ENCODE measurements at places on chromosomes 6 and 20. TPM values are rescaled to one million over a fixed set of nuclear protein-coding genes. Genes with fewer than 3 reads are reported as not detected.

- peak; percentile 57 for DNase-seq
Observed at GRCh38 chr20:51700809-51701285, 67.3 kb downstream of the ATP9A start.

The SAMD10 gene
- 13.3 TPM for total RNA-seq

The MAP3K5 gene
- 16.6 TPM for total RNA-seq

GRCh38 chr6:137734875-137735182, 132.2 kb upstream of the TNFAIP3 start:
- DNase-seq = no peak

GRCh38 chr6:112307707-112308106, 39.4 kb upstream of the RFPL4B start:
- peak; percentile 7 for DNase-seq

- DNase-seq = no peak
Observed at GRCh38 chr6:27136077-27136644, 111.3 kb upstream of the PRSS16 start.

The DDX43 gene
- not detected for total RNA-seq

The GINS1 gene
- total RNA-seq = 29.9 TPM

DNA sequence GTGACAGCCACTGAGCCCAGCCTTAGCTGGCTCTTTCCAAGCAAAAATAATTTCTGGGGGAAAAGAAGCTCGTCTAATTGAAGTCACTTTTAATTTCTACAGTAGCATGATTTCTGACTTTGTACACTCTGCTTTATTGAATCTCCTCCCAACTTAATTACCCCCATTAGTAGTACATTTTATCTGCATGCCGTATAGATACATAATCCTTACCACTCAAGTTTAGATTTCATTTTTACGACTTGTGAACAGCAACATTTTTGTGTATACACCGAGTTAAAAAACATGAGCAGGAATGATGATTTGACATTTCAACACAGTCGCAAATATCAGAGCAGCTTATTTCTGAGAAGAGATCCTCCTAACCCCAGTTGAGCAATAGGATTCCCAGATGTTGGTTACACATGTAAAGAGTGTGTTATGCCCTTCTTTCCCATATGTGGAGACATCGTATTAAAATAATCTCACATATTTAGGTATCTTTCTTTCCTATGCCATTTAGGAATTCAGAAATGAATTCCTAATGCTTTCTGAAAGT, 127.3 kb upstream of the MTHFD1L start:
- no peak for DNase-seq

GRCh38 chr20:62777528-62777830, 18.8 kb upstream of the MRGBP start:
- no peak for DNase-seq

DNA sequence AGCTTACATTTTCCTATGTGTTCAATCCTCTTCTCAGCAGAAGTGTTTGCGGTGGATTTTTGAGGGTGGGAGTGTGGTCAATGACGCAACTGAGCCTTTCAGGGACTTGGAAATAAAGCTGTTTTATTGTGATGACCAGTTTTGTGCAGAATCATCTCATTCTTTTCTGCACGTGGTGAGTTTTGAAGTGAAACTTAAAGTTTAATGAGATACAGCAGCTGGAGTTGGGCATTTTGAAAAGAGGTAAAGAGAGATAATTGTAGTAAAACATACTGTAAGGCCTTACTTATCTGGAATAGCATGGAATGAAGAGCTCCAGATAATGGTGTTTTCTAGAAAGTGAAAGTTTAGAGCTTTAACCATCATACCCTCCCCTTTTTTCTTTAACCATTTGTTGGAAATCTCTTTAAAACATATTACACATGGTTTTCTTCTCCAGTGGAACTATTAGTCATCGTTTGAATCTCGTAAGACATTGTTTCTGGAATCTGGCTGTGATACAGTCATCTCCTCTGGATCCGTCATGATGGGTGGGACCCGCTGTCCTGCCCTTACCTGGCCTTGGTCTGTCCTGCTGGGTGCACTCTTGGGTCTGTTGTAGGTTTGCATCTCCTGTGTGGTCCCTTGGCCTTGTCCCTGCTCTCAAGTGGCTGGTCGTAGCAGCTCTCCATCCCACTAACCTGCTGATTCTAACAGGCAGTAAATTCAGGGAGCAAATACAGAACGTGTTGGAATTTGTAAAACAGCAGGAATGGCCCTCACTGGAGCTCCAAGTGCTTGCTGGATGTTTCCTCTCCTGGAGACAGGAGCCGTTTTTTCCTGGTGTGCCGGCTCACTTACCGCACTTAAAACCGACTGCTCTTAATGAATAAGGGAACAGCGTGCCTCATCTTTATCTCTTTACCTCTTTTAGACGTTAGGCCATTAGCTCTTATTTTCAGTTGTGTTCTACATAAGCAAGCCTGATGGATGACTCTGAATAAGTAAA, 29.8 kb downstream of the UST start:
- no peak for DNase-seq

DNA sequence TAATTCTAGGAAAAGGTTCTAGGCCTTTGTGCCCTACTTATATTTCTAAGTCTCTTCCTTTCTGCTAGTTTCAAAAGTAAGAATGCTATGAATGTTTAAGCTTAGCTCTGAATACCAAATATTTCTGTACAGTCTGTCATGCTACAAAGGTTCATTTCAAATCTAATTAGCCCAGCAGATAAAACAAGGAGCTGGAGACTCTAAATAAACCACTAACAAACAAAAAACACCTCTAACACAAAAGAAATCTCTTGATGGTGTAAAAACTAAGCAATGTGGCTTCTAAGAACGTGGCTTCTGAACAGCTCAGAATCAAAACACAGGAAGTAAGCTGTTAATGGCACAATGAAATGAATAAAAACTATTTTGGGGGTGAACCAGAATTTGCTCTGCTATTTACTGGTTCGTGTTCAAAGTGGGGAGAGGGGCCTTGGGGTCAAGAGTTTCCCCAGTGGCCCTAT, 198.3 kb downstream of the BCAS1 start:
- DNase-seq = peak; percentile 64

GRCh38 chr6:106510090-106510970, 119.0 kb downstream of the RTN4IP1 start:
- peak; percentile 92 for DNase-seq

The IL20RA gene
- not detected for total RNA-seq

The TDRD6 gene
- total RNA-seq = 4.5 TPM

The OPRM1 gene
- not detected for total RNA-seq

The LAMA4 gene
- not detected for total RNA-seq

GRCh38 chr6:164014346-164015087, 600.0 kb downstream of the QKI start:
- no peak for DNase-seq

DNA sequence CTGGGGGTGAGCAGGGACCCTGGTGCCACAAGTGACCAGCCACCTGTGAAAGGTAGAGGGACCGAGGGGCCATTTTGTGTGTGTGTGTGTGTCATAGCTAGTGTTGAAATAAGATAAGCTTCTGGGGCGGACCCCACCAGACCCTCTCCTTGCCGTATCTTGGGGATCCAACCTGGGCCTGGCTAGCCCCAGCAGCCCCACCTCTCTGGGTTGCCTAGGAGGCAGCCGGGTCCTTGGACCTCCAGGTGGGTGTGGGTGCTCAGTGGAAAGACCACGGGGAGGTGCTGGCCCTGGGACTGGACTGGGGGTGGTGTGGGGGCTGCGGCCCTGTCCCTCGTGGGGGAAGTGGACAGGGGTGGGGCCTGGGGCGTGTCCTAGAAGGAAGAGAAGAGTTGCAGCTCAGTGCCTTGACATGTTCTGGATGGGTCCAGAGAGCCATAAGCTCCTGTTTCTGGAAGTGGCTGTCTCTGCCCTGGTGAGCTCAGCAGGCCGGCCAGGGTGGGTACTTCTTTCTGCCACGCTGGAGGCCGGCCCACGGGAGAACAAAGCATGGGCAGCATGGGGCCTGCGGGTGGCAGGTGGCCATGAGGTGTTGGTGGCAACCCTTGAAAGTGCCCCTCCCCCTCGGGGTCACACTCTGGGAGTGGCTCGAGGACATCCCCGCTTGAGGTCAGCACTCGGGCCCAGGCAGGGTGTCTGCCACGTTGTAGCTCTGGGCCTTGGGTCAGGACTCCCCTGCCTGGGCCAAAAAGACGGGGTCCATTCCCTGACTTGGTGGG, 8.4 kb downstream of the RBBP8NL start:
- DNase-seq = no peak

DNA sequence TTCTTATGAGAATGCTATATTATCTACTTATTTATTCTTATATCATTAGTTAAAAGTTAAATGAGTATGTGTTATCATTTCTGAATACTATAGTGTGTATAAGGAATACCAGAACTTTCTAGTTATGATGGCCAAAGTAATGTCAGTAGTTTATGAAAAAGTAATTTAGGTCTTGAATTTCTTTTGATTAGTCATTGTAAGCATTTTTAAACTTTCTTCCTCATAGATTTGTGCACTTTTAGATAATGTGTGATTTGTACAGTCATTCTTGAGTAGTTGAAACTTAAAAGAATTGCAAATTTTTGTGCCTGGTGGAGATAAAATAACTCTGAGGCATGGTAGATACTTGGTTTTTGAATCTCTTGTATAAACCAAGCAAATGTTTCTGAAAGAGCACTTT, 311.3 kb downstream of the CDKAL1 start:
- no peak for DNase-seq

The SLC22A1 gene
- 0.35 TPM for total RNA-seq

DNA sequence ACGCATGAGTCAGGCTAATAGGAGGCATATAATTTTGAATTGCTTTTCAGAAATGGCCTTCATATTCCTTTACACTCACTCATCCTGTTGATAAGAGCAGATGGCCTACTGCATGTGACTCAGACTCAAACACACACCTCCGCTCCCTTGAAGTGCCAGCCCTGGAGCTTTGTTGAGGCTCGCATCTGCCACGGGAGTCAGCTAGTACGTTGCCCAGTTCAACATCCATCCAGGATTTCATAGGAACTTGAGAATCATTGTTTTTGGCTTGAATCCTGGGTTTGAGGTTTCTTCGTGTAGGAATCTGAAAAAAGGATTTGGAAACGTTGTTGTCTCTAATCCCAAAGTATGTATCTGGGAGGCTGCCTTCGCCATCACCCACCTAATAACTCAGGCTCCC, 87.4 kb upstream of the JAG1 start:
- no peak for DNase-seq

The CLVS2 gene
- total RNA-seq = not detected

DNA sequence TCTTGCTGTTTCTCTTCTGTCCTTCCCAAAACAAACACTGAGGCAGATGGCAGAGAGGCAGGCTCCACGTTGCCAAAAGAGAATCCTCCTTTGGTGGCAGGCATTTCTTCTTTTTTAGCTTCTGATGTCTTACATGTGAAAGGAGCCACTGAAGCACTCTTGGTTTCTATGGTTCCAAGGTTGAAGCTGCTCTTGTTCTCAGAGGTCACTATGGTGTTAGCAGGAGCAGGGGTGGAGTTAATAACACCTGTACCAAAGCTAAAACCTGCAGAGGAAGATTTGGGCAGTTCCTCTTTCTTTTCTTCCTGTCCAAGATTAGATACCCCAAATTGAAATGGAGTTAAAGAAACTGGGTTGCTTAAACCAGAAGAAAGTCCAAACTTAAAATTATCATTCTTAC, 28.8 kb downstream of the FAM8A1 start:
- DNase-seq = peak; percentile 51

- no peak for DNase-seq
Observed at GRCh38 chr6:146990284-146990683, 213.9 kb upstream of the STXBP5 start.

- peak; percentile 89 for DNase-seq
Observed at GRCh38 chr6:156564127-156564806, 212.9 kb upstream of the ARID1B start.

- peak; percentile 79 for DNase-seq
Observed at GRCh38 chr20:51542571-51543421, at the start of gene NFATC2. Gene NFATC2, minus strand, starts transcription at chr20:51542719. Its CDS starts 220 bp downstream, at chr20:51542499.

The ARFGAP1 gene
- total RNA-seq = 105 TPM

The BMP7 gene
- 3.7 TPM for total RNA-seq

- DNase-seq = no peak
Observed at GRCh38 chr20:31484001-31484400, 8.9 kb downstream of the REM1 start.

The FAM209B gene
- total RNA-seq = not detected

GRCh38 chr6:157152556-157152955, 170.8 kb downstream of the TMEM242 start:
- DNase-seq = no peak

- no peak for DNase-seq
Observed at GRCh38 chr6:134238960-134239795, 78.7 kb downstream of the SGK1 start.

The OR12D3 gene
- total RNA-seq = not detected

The TGM2 gene
- 0.18 TPM for total RNA-seq

- no peak for DNase-seq
Observed at GRCh38 chr20:24449026-24449720, 20.3 kb upstream of the SYNDIG1 start.

Measured in OCI-LY7 (cell line).